NCI-H524 treated with DMSO at 0.1 percent for 48 hours (cell line): ENCODE measurements at places on chromosomes 12 and 14.

- no peak for DNase-seq
Observed at GRCh38 chr14:22847661-22848341, 11.4 kb downstream of the MMP14 start.

GRCh38 chr12:67804168-67804567 is 155.6 kb downstream of the DYRK2 start:
- no peak for DNase-seq

DNA sequence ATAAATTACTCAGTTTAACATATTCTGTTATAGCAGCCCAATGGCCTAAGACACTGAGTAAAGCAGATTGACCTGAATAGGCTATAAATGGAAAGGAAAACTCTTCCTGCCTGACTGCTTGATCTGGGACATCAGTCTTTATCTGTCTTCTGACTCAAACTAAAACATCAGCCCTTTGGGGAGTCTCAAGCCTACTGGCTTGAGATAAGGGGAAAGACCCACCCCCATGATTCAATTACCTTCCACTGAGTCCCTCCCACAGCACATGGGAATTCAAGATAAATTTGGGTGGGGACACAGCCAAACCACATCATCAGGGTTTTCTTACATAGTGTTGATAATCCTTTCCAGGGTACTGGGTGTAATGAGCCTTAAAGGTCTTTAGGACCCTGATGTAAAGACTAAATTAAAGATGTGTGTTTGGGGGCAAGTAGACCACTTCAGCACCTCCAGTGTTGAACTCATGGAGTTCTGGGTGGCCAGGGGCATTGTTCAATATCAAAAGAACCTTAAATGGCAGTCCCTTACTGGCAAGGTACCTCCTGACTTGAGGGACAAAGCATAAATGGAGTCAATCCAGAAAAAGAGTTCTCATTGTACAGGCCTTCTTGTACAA is 67.8 kb downstream of the TSHR start:
- DNase-seq = no peak

DNA sequence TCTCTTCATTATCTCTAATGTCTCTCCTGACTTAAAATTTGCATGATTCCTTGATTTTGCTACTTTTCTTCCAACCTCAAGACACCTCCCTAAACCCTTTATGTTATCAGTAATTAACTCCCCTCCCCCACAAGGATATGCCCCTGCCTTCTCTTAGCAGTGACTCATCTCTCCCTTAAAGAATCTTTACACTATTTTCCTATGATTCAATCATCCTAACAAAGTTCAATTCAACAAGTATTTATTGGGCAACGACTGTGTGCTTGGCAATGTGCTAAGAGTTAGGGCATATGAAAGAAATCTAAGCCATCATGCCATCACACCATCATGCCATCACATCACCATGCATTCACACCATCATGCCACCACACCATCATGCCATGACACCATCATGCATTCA is 80.1 kb downstream of the ANO2 start:
- DNase-seq = no peak

DNA sequence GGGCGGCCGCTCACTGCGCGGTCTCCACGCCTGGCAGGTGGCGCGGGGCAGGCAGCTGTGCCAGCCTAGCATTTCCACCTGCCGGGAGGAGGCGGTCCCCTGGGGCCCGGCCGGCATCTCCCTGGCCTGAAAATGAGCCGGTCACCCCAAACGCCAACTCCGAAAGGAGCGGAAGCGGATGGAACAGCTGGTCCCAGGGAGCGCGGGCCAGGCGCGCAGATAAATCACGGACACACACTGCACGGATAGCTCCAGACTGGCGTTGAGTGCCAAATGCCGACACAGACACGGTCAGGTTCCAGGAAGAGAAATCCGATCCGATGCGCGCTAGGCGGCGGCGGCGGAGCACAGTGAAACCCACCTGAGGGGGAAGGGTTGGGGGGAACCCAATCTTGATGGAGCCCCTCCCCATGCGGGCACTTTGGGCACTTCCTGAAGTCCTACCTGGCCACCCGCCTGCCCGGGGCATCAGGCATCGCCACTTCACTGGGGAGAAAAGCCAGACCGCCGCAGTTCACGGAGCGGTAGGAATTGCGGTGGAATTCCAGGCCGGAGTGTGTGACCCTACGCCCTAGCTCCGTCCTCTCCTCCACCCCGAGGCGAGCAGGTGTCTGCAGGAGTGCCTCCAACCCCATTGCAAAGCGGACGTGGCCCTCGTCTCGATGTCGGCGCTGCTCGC is 624 bp upstream of the PLEKHD1 start:
- DNase-seq = peak; percentile 49

DNA sequence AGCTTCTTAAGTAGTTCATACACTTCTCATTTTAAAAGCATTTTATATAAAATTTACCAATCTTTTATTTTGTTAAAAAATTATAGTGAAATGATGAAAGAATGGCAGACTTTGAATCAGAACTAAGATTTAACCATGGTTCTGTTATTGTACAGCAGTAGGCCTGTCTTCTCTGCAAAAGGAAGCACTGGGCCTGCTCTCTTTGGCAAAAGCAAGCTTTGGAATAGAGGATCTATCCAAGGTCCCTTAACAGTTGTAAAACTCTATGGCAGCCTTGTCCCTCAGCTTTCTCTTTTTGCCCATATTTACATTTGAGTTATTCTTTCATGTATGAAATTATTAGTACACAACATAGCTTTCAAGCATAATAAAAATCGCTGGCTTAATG is 82.8 kb downstream of the PLEKHG7 start:
- DNase-seq = no peak

DNA sequence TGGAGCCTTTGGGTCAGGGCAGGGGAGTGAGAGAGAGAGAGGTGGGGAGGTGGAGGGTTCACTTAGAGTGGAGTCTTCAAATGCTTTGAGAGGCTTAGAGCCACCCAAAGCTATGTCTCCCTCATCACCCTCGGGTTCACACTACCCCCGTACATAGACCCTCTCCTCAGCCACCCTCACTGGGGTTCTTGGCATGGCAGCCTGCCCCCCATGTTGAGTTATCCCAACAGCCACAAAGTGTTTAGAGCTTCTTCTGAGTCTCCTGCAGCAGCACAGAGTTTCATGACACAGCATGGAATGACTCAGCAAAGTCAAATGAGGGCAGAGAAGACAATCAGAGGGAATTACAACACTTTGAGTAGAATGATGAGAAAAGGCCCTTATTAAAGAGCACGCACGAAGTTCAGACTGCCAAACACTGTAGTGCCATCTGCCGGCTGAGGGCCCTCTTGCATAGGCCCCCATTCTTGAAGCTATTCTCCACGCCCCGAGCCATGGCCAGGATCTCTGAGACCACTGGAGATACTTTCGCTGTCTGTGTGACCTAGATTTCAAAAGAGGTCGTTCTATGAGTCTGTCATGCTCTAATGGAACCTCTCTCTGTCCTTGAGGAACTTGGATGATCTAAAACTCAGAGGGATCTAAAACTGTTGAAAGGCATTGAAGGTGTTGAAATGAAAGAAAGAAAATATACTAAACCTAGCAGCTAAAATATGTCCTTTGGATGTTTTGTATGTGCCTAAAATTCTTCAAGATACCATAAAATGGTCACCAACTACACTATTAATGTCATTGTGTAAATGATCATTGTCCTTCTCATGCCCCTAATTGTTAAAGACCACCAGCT is 221.9 kb downstream of the PELI2 start:
- DNase-seq = peak; percentile 84

DNA sequence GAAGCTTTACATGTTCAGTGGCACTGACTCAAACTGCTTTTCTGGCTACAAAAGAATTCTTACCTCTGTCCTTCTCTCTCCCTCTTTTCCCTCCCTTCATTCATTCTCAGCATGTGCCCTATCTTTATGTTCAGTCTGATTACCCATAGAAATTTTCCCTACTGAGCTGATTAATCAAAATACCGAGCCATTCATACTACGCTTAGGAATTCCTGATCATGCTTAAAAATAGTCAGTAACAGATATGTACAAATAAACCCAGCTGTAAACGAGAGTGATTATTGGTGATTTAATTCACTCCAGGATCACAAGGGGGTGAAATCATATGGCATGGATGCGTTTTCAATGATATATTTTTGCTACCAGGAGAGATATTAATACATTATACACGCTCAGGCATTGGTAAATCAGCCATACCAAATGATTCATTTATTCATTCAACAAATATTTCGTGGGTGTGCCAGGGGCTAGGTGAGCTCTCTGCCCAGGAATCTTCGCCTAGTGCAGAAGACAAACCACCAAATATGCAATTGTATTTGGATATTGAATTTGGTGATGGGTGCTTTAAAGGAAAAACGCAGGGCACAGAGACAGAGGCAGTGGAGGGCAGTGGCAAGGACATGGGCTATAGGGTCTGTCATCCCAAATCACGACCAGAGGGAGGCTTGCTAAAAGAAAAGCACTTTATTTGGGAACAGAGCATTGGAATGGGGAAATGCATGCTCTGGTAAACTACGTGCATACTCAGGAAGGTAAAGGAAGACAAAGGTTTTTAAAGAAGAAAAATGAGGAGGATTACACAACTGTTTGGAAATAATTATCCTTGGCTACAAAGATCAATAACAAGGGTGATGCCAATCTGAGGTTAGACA is 13.9 kb upstream of the VRK1 start:
- no peak for DNase-seq

DNA sequence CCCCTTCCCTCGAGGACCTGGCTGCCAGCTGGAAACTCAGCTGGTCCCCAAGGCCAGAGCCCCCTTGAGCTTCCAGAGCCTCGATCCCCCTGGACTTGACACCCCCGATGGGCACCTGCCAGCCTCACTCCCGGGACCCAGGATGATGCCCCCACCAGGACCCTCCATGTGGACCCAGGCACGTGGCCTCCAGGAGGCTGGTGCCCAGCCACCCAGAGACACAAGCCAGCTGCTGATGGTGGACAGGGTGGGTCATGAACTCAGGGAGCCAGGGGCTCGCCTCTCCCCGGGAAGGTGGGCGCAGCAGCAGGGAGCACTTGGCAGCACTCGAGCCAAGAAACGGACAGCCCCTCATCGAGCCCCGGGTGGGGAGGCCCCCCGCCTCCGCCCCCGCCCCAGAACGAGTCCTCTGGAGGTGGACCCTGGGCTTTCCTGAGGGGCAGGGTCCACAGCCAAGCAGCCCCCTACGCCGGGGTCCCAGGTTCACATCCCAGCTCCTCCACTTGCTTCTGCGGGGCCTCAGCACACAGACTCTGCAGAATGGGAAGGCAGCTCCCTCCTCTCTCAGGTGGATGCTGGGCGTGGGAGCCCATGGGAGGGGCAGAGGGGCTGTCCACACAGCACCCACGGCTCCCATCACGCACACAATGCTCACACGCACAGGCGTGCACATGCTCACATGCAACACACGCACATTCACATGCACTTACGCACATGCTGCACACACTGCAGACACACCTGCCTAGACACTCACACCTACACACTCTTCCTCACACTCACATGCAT is 12.1 kb downstream of the C14orf180 start:
- no peak for DNase-seq

- DNase-seq = no peak
Observed at GRCh38 chr12:26219736-26220135, 24.4 kb downstream of the SSPN start.

DNA sequence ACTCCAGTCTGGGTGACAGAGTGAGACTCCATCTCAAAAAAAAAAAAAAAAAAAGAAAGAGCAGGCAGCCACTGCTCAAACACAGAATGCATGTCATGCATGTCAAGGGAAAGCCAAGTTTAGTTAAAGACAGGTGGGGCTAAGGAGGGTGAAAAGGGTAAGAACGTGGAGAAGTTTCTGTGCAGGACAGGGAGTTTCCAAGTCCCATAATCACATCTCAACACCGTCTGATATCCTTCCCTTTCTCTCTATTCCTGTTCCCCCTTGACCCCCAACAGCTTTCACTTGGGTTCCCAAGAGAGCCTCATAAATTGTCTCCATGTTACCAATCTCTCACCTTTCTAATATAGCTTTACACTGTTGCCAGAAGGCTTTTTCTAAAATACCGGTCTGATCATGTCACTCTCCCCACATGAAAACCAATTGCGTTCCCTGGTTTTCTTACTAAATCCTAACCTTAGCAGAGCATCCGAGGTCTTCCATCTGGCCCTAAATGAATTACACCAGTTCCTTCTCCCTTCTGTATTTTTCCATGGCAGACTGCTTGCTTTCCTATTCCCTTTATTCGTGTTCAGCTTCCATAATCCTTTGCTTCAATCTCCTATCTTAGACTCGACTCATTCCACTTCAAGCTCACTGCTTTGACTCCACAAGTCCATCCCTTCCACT is 37.0 kb downstream of the LIMA1 start:
- DNase-seq = no peak

DNA sequence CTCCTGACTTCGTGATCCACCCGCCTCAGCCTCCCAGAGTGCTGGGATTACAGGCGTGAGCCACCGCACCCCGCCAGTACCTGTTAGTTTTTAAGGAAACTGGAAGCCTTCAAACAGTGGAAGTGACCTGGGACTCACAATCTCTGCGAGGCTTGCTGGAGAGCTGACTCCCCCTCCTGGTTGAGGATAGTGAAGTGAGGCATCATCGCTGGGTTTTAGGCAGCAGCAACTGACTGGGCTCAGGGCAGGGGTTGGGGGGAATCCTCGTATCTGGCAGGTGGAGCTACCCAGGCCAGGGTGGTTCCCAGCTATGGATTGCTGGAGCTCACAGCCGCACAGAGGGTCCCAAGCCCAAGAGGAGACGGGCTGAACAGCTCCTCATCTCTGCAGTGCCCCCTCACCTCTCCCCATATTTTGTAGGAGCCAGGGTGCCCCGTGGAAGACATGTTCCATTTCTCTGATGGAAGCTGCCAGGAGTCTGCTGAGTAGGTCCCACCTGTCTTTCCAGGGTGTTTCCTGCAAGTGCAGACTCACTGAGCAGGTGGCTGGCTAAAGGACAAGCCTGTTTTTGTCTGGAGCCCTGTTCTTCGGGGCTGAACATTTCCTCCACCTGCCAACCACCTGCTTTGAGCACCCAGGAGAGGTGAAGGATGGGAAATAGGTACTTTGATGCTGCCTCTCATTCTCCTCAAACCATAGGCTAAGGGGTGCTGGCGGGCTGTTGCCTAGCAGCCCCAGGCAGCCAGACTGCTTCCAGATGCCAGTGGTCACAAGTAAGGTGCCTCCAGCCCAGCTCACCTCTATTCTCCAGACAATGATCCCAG is 3.1 kb downstream of the AVIL start:
- no peak for DNase-seq

GRCh38 chr12:40325349-40325960 is 100.7 kb downstream of the LRRK2 start:
- DNase-seq = peak; percentile 14

DNA sequence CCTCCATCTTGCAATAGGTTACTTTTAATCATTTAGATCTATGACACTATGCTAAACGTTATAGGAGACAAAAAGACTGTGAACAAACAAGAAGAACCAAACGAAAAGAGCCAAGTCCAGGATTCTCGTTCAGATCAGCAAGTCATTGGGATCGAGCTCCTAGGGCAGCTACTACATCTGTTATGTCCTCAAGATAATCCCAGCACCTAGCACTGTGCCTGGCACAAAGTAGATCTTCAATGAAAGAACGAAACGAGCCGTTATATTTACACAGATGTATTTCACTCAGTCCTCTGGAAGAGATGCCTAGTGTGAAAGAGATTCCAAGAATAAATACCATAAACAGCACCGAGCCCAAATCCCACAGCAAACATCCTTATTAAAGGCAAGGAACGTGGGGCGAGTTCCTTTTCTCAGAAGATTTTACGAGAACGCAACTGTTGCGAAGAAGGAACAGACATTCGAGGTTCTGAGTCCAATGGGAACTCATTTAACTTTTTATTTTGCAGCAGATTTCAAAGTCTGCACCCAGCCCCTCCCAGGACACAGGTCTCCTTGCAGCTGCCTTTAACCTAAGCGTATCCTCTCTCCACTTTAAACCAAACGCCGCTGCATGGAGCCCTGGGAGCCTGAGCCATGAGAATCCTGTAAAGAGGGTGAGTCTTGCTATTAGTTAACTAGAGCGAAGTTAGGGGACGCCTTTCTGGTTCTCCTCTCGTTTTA is 544 bp upstream of the TDP1 start:
- DNase-seq = no peak
